ENCODE measurements at places on chromosomes 1 and 21.
A peak's percentile ranks its signal among the peaks of the same experiment; 100 is the strongest.

GRCh38 chr1:174942547-174943255 is 57.0 kb upstream of the CACYBP start:
- DNase-seq = peak; percentile 88

DNA sequence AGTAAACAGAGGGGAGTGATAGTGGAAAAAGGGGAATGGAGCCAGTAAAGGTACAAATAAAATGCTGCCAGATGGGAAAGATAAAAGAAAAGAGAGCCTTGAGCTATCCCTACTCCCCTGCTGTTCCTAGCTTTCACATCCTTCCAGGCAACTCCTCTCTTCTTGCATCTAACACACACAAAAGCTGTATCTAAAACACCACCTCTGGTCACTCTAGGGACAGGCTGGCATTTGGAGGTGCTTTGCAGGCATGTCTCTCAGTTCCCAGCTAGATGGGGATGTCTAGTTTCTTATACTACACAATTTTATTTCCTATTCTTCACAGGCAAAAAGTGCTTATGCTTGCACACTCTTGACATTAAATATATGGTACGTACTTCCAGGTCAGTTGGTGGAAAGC is 185.1 kb upstream of the ST6GALNAC5 start:
- DNase-seq = no peak

DNA sequence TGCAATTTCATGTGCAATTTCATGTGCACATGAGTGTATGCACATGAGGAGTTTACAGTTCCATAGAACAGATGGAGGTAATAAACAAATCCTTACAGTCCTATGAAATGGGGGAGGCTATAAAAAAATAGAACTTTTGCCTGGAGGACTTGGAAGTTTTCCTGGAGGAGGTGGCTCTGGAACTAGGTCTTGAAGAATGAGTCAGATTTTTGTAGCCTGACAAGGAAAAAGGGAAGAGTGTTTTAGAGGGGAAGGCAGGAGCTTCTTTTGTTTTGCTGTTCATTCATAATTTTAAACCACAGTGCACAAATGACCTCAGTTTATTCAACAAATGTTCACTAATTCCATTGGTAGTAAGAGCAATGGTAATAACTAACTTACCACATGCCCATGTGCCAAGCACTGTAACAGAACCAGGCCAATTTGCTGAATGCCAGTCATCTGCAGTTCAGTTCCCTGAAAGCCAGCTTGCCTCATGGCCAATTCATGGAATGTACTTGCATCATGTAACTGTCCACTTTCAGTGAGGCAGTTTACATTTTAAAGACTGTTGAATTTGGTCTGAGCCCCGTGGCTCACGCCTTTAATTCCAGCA is 2.7 kb downstream of the DIO1 start:
- peak; percentile 54 for DNase-seq

- no peak for DNase-seq
Measured at GRCh38 chr1:243956450-243956849, 94.6 kb upstream of the ZBTB18 start.

DNA sequence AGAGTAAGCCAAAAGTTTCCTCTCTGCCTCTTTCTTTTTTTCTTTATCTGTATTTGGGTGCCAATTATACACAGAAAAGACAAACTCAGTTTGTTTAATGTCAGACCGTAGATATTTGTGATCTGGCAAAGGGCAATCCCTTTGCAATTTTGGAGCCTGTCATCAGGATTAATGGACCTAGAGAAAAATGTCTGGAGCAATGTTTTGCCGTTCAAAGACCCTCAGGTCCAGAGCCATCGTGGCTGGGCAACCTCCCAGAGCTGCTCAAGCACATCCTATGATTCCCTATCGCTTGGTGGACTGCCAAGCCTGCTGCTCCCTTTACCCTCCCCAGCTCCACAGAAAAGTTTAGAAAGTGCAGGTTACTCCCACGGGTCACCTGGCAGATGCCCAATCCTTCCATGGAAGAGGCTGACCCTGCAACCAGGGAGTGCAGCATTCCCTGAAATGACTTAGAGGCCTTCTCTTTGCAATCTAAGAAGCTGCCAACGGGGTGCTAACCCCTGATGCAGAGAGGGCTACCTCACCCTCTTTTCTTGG is 112.5 kb upstream of the NGF start:
- DNase-seq = no peak

GRCh38 chr1:47591801-47592200 is 154.0 kb downstream of the FOXD2 start:
- DNase-seq = no peak

DNA sequence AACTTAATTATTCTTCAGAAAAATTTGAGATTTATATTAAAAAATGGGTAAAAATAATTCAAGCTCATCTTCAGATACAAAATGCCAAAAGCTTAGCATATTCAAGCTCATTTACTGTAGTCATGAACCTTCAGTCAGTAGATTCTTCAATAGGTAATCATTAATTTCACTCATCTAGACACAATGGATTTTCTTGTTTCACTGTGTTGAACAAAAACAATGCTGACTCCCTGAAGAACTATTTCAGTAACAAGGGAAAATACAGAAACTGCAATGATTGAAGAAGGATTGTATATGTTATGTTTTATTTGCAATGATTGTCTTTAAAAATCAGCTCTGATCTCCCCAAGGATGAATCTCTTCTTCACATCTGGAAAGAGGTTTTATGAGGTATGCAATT is 9.2 kb upstream of the HOOK1 start:
- no peak for DNase-seq

DNA sequence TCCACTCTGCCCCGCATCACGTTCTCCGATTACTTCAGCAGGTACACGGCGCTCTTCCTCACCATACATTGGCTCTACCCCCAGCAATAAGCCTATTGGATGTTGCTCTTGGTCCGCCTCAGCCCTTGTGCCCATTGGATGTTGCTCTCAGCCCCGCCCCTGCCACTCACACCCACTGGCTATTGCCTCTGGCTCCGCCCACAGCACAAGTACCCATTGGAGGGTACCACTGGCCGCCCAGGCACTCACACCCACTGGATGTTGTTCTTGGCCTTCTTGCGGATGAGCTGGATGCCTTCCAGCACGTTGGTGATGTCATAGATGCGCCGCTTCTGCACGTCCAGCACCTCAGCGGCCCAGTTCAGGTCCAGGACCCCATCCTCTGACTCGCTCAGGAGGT is 9.4 kb downstream of the E2F2 start:
- DNase-seq = no peak

DNA sequence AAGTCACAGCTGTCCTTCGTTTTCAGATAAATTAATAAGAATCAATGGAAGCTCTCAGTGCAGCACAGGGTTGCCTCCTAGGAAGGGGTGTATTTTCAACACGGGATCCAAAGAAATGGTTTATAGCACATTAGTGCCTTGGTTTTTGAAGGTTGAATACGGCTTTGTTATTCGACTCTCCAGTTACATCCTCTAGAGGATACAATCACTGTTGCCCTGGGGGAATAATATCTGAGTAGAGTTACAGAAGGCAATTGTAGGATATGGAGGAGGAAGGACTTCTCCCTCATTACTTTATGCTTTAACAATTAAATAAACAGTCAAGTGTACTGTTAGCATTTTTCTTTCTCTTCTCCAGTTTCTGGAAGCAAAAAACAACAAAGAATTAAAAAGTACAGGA is 14.3 kb upstream of the ZNF326 start:
- DNase-seq = no peak

- no peak for DNase-seq
Measured at GRCh38 chr1:171367436-171367835, 53.5 kb downstream of the FMO4 start.

GRCh38 chr1:206766251-206766856 is 4.2 kb upstream of the IL19 start:
- no peak for DNase-seq

DNA sequence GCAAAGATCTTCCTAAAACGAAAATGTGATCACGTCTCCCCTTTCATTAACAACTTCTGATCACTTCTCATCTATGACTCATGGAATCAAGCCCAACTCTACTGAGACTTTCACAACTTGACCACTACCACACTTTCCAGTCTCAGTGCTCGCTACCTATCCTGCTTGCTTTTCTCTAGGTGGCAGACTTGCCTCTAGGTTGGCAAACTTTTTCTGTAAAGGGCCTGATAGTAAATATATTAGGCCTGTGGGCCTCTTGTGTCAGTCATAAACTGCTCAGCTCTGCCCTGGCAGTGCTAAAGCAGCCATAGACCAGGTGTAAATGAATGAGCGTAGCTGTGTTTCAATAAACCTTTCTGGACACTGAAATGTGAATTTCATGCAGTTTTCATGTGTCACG is 21.5 kb upstream of the HMGB4 start:
- DNase-seq = no peak

DNA sequence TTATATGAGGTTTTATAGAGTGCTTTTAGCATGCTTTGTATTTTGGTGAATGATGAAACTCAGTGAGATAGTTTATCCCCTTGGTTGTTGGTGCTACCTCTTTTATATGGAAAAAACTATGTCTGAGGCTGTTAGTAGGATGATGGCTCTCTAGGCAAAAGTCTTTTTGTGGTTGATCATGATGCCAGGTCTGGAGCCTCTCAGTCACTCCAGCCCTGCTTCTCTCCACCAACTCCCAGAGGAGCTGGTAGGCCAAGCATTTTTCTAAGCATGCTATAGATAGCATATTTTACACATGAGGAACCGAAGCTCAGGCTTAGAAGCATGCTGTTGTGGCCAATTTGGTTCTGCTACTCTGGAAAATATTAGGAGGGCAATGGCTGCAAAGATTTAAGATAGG is 82.2 kb downstream of the FMN2 start:
- DNase-seq = no peak

GRCh38 chr1:101996825-101997465 is at the start of gene OLFM3:
OLFM3 (minus strand) TSS chr1:101996926.
- no peak for DNase-seq

DNA sequence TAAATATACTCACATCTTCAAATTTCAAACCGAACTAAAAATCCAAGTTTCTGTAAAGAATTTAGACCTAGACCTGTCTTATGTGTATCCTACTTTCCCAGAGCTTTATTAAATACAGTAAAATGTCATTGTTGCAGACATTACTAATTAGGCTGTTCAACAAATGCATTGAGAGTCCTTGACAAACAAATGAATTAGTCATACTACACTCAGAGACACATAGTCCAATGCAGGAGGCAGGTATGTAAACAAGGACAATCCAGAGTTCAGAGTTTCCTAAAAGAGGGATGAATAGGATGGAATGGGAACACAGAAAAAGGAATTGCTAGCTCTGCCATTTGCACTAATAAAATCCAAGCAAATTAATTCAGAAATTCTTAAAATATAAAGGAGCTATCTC is 1.6 kb upstream of the EGLN1 start:
- no peak for DNase-seq

DNA sequence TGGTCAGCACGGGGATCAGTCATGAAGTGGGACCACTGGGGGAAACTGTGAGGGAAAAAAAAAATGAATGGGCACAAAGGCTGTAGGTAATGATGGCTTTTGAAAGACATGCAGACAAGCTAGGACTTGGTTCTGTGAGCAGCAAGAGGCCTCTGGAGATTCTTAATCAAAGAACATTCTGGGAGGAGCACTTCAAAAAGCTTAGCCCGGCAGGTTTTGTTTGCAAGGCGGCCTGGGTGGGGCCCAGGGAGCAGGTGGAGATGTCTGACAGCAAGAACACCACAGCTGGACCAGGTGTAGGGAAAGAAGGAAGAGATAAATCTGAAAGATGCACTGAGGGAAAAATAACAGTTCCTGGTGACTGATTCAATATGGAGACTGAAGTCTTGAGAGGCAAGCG is 6.0 kb downstream of the TEX35 start:
- no peak for DNase-seq

GRCh38 chr21:42731264-42732032 is 78.0 kb downstream of the PDE9A start:
- no peak for DNase-seq

- no peak for DNase-seq
Measured at GRCh38 chr1:36083219-36083618, 675 bp upstream of the TEKT2 start.

DNA sequence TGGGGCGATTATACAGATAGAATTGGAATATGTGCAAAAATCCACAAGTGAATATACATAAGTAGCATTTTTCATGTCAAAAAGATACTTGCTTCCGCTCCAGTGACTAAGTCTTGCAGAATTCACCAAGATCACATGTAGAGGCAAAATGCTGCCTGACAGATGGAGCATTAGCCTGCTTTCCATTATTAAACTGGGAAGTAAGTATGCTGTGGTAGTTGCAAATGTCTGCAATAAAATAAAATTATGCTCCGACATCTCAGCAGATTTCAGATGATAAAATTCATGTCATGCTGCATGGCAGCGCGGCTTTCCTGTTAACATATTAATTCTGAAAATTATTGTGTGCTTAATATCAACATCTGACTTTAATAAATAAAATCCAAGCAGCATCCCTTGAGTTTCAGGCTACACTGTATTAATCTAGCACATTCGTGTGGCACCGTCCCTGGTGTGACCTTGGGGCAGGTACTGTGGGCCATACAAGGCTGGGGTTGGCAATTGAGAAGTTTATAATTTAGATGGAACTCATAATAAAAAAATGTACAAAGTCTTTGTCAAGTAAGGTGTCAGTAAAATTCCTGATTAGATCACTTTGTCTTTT is 366.4 kb upstream of the ZP4 start:
- DNase-seq = no peak

- DNase-seq = no peak
Measured at GRCh38 chr1:206859082-206859521, 6.3 kb upstream of the IL20 start.

DNA sequence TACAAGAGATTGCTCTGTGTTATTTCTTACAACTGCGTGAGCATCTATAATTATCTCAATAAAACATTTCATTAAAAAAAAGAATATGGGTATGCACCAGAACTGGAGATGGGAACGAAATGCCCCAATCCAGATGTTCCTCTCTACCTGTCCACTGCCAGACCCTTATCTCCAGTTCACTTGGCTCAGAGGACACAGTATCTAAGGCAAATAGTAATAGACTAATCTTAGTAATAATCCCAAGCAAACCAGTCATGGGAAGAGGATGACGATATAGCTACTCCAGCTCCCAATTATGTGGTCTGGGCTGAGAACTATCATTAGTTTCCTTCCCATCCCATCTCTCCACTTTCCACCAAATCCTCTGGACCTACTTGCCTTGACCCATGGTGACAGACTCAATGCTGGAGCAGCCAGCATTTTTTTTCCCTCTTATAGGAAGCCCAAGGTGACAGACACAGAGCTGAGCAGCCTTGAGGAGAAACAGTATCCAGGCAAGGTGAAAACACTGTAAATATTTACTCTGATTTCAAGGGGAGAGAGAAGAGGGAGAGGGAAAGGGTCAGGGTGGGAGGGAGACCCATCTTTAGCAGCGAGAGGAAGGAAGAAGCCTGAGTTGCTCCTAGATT is 28.7 kb downstream of the DDX20 start:
- no peak for DNase-seq

- no peak for DNase-seq
Measured at GRCh38 chr1:59523745-59524450, 227.0 kb downstream of the FGGY start.

- no peak for DNase-seq
Measured at GRCh38 chr1:43660355-43660754, 10.4 kb downstream of the KDM4A start.

Measured in GF-D8 (cell line).